Panc1 (cell line): ENCODE measurements at places on chromosomes 3 and 15.

DNA sequence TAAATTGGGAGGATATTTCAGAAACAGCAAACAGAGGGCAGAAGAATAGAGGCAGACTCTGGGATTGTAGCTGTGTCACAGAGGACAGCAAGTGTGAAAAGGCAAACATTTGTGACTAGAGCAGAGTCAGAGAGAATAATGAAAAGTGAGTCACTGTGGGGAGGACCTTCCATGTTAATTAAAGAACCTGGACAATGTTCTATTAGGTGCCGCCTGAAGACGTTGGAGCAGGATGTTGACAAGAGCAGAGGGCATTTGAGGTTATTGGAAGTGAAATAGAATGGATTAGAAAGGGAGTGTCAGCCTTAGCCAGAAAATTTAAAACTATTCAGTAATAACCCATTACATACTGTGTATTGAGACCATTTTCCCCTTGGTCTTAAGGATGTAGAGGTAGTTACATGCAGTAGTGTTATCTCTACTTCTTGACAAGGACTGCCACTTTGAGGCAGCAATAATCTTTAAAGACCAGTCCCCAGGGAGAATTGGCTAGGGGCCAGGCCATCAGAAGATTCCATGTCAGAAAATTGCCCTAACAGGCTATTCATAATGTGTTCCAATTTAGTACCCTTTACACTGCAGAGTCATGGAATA lies 5.8 kb downstream of the ACKR2 start:
- no peak for DNase-seq

DNA sequence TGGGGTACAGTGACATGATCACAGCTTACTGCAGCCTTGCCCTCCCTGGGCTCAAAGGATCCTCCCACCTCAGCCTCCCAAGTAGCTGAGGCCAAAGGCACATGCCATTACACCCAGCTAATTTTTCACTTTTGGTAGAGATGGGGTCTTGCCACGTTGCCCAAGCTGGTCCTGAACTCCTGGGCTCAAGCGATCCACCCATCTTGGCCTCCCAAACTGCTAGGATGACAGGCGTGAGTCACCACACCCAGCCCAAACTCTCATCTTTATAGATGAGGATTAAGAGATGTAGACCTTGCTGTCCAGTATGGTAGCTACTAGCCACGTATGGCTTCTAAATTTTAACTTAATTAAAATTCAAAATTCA lies 4.4 kb upstream of the ABHD5 start:
- DNase-seq: no peak

GRCh38 chr3:128449111-128449638 lies 17.5 kb downstream of the DNAJB8 start:
- DNase-seq: no peak

DNA sequence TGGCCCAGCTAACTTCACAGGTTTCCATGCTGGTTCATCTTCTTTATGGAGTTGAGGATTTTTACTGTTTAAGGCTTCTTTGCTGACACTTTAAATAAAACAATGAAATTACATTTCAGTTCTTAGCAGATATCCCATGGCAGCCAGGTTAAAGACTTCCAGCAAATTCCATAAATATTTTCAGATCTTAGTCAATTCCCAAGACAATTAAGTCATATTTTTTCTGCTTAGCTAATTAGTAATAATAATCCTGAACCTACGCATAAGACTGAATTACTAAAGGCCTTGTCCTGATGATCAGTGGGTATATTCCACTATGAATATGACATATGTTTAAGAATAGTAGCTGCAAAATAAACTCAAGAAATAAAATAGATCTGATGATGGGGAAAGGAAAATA lies 83.3 kb downstream of the NR2E3 start:
- no peak for DNase-seq

GRCh38 chr15:71336671-71337070 lies 221.4 kb downstream of the THSD4 start:
- DNase-seq: no peak

GRCh38 chr15:41495736-41496599 lies 2.3 kb downstream of the ITPKA start:
- no peak for DNase-seq

DNA sequence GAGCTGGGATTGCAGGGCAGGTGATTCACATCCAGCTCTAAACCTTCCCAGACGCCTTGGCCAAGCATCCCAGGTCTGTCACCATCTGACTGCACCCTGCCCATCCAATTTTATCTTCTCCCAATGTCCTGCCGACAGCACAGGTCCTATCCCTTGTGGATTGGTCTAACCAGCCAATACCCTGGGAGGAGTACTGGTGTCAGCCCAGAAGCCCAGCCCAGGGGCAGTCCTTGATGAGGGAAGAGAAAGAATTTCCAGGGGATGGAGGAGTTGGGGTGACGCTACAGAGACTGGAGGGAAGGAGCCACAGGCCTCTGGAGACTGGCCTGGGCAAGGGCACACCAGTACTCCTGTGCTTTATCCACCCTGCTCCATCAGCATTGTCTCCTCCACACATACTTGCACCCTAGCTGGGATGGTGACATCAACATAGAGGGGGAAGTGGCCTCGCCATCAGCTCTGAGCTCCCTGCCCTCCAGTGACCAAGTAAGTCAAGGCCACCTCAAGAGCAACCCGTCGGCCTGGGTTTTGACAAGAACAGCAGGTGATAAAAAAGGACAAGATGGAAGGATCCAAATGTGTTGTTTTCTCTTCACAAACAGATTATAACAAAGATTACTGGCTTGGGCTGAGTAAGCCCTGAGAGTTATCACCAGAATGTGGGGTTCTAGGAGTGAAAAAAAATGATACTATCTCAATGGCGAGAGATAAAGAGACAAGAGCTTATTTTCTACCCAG lies 114.6 kb downstream of the AQP9 start:
- DNase-seq: no peak

- DNase-seq: no peak
Measured at GRCh38 chr15:61828008-61828407, 232.2 kb downstream of the VPS13C start.

DNA sequence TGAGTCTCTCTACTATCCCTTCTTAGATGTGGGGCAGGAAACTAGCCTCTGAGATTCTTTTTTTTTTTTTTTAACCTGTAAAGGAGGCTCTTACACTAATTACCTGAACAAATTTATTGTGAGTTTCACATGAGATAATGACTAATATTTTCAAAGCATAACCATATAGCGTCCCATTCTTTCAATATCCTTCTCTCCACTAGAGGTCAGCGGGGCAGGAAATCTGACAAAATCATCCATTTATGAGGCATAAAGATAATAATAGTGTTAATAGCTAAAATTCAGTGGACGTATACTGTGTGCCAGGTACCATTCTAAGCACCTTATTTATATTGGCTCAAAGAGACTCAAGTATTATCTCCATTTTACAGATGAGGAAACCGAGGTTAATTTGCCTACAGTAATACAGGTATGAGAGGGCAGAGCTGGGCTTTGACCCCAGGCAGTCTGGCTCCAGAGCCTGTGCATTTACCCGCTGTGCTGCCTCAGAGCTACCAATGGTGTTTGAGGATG lies 16.3 kb upstream of the SMAD6 start:
- no peak for DNase-seq

DNA sequence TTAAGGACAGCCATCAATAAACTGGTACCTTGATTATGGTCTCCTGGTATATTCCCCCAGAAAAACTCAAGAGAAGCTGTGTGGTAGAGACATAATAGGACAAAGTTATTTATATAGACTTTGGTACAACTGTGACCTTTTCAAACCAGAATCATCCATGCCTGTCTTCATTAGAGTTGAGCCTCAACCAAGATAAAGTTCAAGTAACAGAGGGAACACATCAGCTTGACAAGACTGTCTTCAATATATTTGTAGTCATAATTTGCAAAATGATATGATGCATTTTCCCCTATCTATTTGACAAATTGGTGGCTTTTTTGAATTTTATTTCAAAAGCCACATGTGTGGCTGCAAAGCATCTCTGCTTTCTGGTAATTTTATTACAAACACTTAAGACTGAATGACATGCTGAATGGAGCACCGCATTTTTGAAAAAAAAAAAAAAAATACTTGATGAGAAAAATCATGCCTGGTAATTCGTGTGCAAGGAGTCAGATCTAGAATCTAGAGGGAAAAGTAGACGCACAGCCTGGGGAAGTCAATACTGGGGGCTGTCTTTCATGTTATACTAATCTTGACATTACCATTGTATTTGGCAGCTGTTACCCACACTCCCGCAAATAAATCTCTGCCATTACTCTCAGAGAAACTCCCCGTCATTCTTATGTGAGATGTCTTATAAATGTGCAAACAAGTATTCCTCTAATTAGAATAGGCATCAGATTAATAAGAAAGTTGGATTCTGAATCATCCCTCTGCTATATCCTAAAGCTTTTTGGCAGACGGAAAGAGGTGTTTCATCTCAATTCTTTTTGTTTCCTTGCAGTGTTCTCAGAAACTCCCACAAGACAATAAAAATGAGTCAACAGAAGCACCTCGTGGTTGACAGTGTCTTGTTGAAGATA lies 554.8 kb upstream of the CBLB start:
- no peak for DNase-seq

- DNase-seq: no peak
Measured at GRCh38 chr3:48402907-48403306, 27.0 kb downstream of the PLXNB1 start.

GRCh38 chr15:64162478-64162868 lies 349 bp downstream of the PPIB start:
- no peak for DNase-seq

- DNase-seq: no peak
Measured at GRCh38 chr3:143830786-143831185, 17.5 kb downstream of the SLC9A9 start.

DNA sequence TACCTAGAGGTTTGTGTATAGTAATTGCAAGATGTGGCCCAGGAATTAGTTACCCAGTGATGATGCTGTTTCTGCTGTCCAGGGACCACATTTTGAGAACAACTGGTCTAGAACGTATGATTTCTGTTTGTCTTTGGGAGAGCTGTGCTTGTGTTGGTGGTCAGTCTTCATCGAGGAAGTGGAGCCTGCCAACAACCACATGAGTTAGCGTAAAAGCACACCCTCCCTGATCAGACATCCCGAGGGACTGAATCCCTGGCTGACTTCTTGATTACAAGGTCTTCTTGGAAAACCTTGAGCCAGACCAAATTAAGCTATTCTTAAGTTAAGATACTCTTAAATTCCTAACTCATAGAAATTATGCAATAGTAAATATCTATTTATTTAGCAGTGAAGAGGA lies 81.7 kb upstream of the ZPLD1 start:
- no peak for DNase-seq

- no peak for DNase-seq
Measured at GRCh38 chr3:125052624-125053303, 3.0 kb downstream of the HEG1 start.

DNA sequence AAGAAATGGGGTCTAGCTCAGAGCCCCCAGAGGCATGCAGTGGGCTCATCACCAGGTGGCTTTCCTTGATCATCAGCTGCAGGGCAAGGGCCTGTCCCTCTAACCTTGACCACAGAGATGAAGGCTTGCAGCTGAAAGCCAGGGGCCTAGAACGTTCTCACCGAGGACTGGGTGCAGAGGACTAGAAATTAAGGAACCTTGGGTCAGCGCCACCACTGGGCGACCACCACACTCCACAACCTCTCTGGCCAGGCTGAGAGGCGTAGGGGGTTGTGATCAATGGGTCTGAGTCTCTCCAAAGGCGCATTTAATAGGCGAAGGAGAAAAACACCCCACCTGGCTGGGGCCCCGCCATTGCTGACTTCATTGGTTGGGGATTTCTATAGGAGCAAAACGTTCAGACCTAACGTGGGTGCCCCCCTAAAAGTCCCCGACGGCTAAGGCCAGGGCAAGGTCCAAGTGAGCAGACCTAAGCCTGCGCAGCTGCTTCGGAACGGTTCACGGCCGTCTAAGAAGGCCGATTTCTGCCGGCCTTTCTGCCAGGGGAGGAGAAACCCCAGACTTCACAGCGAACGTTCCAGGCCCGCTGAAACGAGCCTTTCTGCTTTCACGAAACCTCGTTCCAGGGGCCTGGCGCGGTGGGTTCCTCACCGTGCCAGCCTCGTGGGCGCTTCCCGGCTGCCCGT lies 915 bp downstream of the BCL2L10 start:
- DNase-seq: no peak

- DNase-seq: no peak
Measured at GRCh38 chr3:40230382-40230781, 79.1 kb upstream of the EIF1B start.

GRCh38 chr3:98518816-98519215 lies 3.9 kb downstream of the CLDND1 start:
- DNase-seq: no peak

GRCh38 chr3:75631541-75631940 lies 32.6 kb upstream of the FRG2C start:
- DNase-seq: no peak

DNA sequence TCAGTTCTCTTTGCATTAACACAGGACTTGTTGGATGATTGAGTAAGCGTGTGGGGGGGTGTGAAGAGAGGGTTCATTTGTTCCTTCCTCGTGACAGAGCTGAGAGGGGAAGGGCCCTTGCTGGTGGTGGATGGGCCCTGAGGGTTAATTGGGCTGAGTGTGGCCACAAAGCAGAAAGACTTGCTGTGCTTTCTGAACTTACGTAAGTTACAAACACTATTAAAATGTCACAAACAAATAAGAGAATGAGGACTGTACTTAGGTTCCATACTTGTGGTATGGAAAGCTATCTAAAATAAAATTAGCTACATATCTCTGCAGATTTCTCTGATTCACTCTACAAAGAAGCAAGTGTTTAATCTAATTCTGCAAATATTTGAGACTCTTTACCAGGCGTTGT lies 231.3 kb downstream of the LPP start:
- DNase-seq: no peak

DNA sequence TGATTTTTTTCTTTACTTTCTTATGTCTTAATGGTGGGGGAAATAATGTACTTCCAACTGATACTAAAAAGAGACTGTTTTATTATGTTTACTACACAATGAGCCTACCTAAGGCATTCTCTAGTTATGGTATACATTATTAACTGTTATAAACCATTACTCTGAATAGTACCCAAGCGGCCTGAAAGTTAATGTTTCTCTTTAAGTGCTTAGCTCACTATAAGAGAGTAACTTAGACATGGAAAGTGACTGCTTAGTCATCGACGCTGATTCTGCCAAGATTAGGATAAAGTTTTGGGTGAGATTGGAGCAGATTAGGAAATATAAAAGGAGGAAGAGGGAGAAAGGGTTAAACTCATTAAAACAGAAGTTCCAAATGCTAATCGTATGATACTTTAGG lies 365.0 kb downstream of the NLGN1 start:
- DNase-seq: no peak

DNA sequence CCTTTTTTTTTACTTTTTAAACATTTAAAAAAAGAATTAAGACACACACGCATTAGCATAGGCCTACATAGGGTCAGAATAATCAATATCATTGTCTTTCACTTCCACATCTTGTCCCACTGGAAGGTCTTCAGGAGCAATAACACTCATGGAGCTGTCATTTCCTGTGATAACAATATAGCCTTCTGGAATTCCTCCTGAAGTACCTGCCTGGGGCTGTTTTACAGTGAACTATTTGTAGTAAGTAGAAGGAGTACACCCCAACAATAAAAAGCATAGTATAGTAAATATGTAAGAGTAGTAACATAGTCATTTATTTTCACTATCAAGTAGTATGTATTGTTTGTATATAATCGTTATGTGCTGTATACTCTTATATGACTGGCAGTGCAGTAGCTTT lies 19.5 kb upstream of the CLDN18 start:
- DNase-seq: no peak

GRCh38 chr15:27873828-27874227 lies 225.3 kb downstream of the OCA2 start:
- DNase-seq: no peak
